ENCODE measurements at places on chromosomes 13 and 19.

- DNase-seq, result no peak
Observed at GRCh38 chr19:2168619-2169424, 5.1 kb downstream of the DOT1L start.

DNA sequence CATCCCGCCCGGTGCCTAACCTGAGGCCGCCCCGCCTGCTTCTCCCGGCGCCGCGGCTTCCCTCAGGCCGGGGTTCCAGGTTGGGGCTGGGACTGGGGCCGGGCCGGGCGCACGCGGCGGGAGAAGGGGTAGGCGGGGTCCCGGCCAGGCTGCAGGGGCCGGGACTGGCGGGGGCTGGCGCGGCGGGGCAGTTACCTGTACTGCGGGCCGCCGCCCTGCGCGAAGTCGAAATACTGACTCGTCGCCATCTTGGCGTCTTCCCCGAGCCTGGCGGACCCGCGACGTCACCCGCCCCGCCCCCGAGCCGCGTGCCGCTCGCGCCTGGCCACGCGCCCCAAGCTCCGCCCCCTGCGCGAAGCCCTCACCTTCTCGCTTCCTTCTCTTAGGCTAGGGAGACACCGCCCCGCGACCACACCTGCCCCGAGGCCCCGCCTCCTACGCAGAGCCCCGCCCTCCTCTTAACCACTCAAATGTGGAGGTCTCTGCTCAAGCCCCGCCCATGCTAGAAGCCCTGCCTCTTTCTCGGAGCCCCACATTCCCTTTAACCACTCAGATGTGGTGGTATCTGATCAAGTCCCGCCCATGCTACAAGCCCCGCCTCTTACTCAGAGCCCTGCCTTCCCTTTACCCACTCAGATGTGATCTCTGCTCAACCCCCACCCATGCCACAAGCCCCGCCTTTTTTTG, at the start of gene ZFR2:
TSS of gene ZFR2 (minus strand) at position 269 of the 687 bp plus-strand sequence. CDS start at position 248, 21 bp downstream.
- no peak for DNase-seq

DNA sequence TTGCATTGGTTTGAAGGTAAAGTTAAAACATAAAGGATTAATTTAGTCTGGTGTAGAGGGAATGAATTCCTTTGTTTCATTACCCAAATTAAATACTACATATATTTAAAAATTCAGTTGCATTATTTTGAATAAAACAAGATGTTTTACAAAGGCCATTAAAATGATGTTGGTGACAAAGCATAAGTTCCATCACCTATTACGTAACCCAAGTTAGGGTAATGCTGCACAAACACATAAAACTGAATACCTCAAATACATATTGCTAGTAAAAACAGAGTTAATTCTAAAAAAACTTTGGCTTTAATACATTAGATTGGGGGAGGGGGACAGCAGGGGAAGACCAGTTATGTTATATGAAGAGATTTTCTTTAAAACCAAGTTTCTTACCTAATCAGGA, 80.3 kb downstream of the SERP2 start:
- no peak for DNase-seq

DNA sequence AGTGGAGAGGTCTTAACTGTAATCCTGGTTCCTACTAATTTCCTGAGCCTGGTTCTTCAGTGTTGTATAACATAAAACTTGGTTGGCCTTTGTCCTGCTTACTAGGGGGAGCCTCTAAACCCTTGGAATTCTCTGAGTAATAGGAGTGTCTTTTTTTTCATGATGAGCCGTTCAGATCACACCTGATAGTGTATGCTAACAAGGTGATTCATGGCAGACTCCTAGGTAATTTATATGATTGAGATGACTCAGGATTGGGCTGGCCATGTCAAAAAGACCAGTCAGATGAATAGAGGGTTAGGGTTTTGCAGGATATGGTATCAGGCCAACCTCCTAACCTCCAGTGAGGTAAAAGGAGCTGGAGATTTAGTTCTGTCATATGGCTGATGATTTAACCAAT, 135.8 kb upstream of the KLF12 start:
- DNase-seq, result no peak

DNA sequence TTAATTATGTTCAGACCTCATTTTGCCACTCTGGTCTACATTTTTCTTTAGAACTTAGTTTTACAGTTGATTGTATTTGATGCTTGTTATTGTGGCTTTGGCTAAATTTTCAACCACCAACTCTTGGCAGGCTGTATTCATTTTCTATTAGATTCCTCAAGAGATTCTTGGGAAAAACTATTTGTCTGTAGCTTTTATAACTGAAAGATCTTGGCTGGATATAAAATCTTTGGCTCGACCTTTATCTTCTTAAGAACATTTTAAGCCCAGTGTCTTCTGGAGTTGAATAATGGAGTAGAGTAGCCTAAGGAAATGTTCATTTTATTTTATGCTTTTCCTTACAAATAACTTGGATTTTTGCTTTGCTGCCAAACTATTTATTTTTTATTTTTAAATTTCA, 848.5 kb downstream of the PCDH17 start:
- DNase-seq, result no peak

- DNase-seq, result no peak
Observed at GRCh38 chr19:34387446-34387810, 16.8 kb upstream of the PDCD2L start.

DNA sequence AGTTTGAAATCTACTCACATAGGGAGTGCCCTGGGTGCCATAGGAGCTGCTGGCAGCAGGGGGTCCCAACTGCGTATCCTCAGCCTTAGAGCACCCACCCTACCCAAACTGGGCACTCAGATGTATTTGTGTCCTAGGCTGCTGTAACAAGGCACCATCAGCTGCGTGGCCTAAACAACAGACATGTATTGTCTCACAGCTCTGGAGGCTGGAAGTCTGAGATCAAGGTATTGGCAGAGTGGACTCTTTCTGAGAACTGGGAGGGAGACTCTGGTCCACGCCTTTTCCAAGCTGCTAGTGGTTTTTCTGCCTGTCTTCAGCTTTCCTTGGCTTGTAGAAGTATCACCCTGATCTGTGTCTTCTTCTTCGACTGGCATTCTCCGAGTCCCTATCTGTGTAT, 83.6 kb downstream of the FGF14 start:
- no peak for DNase-seq

GRCh38 chr19:33195645-33196347, 1.7 kb downstream of the LRP3 start:
- no peak for DNase-seq

DNA sequence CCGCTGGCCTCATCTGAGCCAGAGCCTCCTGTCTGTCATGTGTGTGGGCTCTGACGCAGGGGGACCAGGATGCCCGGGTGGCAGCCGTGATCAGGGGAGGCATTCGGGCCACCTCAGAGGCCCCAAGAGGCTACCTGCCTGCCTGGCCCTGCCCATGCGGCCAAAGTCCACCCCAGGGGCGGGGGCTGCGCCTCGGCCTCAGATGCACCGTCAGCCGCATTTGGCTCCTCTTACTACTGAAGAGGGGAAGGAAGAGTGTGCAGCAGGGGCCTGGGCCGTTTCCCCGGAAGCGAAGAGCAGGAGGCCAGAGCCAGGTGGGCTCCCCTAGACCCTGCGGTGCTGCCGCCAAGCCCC, 34.0 kb downstream of the C13orf46 start:
- no peak for DNase-seq

DNA sequence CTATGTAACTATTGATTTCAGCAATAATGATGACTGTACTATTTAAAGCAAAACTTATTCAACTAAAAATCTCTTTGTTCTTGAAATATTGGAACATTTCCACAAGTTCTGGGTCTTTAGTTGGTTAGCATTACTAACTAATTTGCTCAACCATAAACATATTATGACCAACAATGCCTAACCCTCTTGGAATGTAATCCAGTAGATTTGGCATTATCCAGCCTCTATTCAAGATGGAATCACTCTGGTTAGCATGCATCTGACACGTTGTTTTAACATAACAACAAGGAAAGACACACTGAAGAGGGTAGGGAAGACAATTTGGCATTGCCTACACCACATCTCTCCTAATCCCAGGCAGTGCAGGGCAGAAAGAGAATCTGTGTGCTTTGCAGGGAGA, 941.3 kb upstream of the PCDH20 start:
- DNase-seq, result no peak

- DNase-seq, result no peak
Observed at GRCh38 chr13:91132381-91132780, 215.1 kb upstream of the MIR17HG start.

GRCh38 chr13:36925603-36926002, 5.6 kb upstream of the SMAD9 start:
- no peak for DNase-seq

DNA sequence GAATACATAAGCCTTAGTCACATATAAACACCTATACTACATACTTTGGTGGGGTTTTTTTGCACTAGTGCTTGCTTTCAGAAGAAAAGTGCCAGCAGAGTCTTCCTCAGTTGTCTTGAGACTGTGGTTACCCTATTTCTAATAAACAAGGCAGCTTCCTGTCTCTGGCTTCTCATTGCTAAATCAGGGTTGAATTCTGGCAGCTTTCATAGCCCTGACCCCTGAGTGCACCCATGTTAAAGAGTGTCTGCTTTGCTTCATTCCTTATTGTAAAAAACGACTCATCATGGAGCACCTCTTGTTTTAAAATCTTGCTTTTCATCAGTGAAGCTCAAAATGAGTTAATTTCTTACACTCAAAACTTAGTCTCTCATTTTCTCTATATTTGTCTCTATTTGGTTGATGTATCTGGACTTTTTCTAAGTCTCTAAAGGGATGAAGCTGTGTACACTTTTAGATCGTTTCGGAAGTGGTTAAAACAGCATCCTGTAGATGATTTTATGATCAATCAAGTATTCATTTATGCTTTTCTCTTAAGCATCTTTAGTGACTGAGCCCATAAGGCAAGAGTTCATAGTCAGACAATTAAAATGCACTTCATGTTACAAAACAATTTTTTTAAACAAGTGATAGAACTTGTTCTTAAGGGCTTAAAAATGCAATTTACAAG, 72.1 kb downstream of the KLF12 start:
- DNase-seq, result no peak

DNA sequence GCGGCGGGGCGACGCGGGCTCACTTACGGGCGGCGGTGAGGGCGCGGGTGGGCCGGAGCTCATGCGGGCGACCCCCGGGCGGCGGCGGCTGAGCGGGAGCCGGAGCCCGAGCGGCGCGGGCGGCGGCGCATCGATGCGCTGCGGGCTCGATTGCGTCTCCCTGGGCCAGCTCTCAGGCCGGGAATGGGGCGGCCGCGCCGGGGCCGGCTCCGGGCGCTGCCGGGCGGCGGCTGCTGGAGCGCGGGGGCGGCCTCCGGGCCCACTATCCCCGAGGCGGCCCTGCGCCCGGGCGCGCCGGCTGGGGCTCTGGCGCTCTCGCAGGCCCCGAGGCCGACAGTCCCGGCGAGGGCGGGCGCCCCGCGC, 1.4 kb upstream of the TSHZ3 start:
- DNase-seq, result no peak

DNA sequence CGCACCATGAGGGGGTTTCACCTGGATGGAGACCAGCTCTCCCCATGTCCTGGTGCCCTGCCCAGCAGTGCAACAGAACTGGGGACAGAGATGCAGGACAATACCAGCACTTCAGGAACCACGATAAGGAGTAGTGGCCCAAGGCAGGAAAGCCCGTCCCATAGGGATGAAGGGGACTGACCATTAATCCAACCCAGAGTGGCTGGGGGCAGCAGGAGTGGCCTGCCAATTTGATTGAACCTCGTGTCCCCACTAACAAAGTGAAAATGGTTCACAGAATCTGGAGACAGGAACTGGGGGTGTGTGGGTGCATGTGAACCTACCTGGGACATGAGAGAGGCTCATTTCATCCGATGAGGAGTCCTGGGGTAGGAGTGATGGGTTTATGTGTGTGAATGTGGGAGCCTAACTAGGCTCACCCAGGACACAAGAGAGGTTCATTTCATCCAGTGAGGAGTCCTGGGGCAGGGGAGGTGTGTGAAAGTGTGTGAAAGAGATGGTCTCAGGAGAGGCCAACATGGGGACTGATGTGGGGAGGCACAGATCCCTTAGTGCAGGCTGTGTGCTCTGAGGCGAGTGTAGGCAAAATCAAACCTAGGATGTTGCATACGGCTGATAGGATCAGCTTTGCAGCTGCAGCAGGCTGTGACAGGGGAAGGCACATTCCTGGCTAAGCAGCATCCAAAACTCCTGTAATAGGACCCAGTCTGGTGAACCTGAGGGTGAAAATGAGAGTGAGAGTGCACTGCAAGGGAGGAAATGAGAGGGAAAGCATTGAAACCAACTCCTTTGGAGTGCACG, 98.2 kb downstream of the ZNF429 start:
- no peak for DNase-seq

DNA sequence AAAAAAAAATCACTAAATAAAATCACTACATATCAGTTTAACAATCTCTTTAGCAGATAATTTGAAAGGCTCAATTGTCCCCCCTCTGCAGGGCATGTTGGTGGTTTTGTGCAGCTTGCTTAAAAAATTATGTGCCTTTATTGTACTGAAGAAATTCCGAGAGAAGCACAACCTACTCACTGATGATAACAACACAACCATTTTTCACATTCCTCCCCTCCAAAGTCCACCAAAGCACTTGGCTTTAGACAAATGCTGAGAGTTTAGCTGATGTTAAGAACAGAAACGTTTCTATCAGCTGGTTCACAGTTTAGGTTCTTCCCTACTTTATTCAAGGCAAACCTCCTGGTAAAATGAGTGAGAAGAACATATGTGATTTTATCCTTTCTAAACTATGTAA, 923 bp downstream of the DOCK9 start:
- DNase-seq, result no peak

- DNase-seq, result no peak
Observed at GRCh38 chr19:39935364-39935661, 879 bp upstream of the FCGBP start.

- DNase-seq, result no peak
Observed at GRCh38 chr13:25764378-25764777, 287.4 kb downstream of the SHISA2 start.

DNA sequence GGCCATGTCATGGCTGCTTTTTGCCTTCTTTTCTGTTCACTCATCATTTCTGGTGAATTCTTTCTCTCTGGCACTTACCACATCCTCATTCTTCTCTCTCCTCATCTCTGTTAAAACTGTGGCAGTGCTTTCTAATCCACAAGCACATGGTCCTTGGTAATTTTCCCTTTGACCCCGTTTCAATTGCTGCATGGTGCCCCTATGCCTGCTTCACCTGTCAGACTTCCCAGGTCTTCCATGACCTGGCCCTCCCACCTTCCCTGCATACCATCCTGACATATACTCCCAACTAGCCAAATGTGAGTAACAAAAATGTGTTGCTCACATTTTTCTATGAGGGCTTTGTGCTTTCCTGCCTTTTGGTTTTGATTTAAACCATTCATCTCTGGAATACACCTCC, 286.5 kb downstream of the MTUS2 start:
- no peak for DNase-seq

DNA sequence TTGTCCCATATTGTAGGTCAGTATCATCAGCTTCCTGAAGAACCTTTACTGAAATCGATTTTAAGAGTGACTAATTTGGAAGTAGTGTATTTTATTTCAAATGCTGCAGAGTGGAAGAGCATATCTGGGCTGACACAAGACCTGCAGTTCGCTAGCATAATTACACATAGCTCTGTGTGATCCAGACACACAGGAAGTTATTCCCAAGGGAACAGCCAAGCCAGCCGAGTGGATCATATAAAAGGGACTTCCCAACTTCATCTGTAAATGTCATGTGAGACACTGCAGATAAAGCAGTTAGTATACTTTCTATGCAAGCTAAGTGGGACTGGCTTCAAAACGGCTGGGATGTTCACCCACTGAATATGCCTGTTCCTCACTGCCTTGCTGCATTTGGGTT, 760.4 kb downstream of the SLITRK1 start:
- no peak for DNase-seq

- DNase-seq, result no peak
Observed at GRCh38 chr19:39057615-39058014, 25.3 kb upstream of the FBXO27 start.

- DNase-seq, result no peak
Observed at GRCh38 chr13:59664586-59664985, 499.1 kb downstream of the DIAPH3 start.

- DNase-seq, result no peak
Observed at GRCh38 chr13:57137585-57137984, 3.1 kb upstream of the PRR20A start.

Measured in stimulated activated CD8-positive, alpha-beta memory T cell treated with anti-CD3 and anti-CD28 coated beads, Interleukin-7, amount 100 ng/mL, for 1 hour (primary cell).